Stimulated activated CD4-positive, alpha-beta T cell treated with anti-CD3 and anti-CD28 coated beads, Interleukin-12 subunit alpha, Interleukin-12 subunit beta, amount 100 ng/mL, for 4 hours (primary cell): ENCODE measurements at places on chromosomes 1 and 21.
A peak's percentile ranks its signal among the peaks of the same experiment; 100 is the strongest.

GRCh38 chr1:111988377-111988742, 1.1 kb downstream of the KCND3 start:
- DNase-seq: no peak

DNA sequence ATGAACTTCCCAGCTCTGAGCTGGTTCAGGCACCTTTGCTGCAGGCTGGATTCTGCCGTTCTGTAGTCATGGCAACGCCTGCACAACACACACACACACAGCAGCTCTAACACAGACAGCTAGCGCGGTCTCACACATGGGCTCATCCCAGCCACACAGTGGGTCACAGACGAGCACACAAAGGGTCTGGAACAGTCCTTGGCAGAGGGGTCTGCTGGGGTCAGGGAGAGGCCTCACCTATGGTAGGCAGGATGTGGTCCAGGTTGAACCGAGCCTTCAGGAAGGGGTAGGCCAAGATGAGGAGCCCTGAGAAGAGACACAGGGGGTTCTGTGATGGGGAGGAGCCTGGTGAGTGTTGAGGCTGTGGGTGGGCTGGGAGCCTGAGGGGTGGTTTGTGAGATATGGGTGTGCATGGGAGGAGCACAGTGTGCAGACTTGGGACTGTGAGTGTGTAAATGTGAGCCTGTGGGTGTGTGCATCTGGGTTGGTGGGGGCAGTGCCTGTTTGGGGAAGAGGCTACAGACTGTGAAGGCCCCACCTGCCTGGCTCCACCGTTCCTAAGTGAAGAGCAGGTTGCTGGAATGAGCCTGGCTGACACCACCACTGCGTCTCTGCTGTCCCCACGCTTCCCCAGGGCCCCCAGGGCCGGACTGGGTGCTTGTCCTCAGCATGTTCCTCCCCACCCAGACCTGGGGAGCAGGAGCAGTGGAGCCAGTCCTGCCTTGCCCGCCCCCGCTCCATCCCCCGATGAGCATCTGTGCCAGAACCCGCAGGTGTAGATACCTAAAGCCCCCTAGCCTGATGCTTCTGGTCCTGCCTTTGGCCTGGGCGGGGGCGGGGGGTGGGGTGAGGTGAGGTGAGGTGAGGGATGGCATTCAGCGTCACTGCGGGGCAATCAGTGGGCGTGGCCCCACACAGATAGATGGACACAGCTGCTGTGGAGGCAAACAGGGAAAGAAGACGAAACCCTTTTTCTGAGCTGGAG, 1.5 kb downstream of the KNCN start:
- DNase-seq: no peak

GRCh38 chr1:64898107-64898861, 68.1 kb downstream of the JAK1 start:
- peak; percentile 16 for DNase-seq

DNA sequence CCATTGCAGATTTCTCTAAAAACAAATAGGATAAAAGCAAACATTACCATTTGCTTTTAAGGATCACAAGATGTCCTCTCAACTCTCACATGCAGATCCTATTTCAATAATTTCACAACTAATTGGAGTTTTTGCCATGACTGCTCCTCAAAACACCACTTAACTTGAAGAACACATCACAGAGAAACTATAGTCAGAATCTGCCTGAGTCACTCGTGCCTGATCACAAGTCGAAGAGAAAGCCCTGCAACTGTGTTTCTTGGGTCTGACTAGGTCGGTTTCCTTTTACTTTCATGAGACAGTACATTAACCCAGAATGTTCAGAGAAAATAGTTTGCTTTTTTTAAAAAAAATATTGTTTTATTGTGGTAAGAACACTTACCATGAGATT, 46.3 kb upstream of the SMYD2 start:
- DNase-seq: no peak

DNA sequence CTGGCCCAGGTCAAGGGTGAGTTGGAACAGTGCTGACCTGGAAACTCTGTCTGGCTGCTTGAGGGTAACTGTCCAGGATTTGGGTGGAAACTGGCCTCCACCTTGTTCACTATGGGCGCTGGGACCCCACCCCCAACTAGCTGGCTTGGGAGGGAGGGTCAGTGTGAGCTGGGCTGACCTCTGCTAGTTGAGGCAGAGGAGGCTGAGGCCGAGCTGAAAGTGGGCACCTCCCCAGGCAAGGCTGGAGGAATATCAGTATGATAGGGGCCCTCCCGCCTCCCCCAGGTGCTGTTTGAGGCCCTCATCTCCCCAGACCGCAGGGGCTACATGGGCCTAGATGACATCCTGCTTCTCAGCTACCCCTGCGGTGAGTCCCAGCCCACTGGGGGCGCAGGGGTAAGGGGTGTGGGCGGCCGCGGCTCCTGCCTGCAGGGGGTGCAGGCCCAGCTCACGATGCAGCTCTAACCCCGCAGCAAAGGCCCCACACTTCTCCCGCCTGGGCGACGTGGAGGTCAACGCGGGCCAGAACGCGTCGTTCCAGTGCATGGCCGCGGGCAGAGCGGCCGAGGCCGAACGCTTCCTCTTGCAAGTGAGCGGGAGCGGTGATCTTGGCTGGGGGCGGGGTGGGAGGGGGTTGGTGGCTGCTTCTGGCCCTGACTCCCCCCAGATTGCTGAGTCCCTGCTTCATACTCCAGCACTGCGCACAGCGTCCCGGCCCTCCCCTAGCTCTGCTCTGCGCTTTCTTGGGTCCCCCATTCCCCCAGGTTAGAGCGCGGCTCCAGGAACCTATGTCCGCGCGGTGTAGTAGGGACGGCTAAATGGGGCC, 22.9 kb downstream of the PTPRU start:
- no peak for DNase-seq

DNA sequence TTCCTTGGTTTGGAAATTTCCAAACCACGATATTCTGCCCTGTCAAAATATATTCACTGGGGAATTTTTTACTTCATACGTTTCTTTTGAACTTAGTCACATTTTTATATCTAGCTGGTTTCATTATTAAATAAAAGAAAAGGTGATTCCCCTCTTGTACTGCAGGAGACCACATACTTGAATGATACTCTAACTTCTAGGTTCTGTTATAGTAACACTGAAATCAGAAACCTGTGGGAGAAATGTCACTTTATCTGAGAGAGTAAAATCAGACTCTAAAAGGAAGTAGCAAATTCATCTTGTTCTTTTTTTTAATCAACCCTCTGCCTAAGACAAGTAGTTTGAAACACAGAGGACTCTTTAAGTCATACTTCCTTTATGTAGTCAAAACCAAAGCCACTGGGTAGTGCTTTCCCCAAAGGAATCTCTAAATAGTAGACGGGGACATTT, 34.4 kb downstream of the MRPL39 start:
- no peak for DNase-seq

GRCh38 chr21:26397545-26397944, 175.5 kb downstream of the CYYR1 start:
- DNase-seq: no peak

DNA sequence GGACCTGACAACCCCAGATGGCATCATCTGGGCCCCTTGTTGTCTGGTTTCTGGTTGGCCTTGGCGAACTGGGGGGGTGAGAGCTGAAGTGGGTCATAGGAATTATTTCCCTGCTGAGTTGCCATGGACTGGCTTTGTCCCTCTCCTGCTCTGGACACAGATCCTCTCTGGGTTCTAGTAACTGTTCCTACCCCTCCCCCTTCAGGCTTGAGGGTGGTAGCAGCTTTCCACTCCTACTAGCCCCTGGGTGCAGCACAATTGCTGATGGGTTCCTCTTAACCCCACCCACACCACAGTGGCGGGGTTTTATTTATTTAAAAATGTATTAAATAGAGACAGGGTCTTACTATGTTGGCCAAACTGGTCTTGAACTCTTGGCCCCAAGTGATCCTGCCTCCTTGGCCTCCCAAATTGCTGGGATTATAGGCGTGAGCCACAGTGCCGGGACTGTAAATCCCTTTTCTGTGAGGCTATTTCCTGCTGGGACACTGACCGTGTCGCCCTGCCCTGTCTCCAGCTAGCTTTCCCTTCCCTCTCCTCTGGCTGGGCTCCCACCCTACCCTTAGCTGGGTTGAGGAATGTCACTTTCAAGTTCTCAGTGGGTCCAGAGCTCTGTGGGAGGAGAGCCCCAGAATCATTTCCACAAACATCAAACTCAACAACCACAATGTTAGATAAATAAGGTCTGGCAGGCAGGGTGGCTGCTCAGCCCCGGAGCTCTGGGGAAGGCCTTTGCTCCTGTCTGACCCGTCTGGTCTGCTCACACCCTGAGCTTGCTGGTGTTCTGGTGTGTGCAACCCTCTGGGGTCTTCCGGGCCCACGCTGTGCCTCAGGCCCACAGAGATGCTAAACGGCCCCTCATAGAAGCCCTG, 112.7 kb upstream of the WNT4 start:
- no peak for DNase-seq
